ENCODE measurements at places on chromosomes 16 and 17.

GRCh38 chr17:37026531-37026869, 77.7 kb downstream of the AATF start:
- DNase-seq, result no peak

- DNase-seq, result peak; percentile 50
Observed at GRCh38 chr17:38333635-38334295, 10.0 kb downstream of the GPR179 start.

- peak; percentile 87 for DNase-seq
Observed at GRCh38 chr17:41665566-41666236, 23.0 kb upstream of the EIF1 start.

DNA sequence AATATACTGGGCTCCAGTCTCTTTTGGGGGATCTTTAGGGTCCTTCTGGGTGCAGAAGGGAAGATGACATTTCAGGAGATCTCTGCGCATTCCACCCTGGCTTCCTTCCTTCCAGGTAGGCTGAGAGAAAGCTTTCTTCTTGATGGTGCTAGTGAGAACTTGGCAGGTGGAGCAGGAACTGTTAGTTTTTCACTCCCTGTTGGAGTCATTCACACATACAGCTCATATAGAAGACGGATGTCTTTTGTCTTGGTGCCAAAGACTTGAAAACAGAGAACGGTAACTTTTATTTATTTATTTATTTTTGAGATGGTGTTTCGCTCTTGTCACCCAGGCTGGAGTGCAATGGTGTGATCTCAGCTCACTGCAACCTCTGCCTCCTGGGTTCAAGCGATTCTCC, 43.9 kb downstream of the PITPNC1 start:
- DNase-seq, result no peak
